ENCODE measurements at places on chromosomes 13 and 19.

DNA sequence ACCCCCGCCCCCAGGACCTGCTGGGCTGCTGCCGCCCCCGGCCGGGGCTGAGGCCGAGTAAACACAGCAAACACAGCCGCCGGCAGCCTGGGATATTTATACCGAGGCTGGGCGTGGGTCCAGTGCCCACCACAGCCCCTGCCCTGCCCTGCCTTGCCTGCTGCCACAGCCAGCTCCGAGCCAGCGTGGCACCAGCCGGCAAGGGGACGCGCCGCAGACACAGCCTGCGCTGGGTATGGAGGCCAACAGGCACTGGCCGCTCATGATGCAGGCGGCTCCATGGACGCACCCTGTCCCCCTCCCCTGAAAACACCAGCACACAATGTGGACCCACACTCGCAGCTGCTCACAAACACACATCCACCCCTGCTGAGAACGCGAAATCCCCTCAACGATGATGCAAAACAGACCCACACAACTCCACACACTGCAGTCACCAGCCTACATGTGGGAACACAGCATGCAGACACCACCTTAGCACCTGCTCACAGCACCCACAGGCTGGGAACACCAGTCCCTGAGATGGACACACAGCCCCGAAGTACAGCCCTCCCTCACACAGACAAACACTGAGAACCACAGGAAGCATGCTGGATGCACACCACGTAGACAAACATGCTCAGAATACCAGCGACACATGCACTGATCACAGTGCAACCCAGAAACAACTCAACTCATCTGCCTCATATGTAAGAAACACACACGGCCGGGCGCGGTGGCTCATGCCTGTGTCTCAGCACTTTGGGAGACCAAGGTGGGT is 16.2 kb downstream of the CCDC97 start:
- no peak for DNase-seq

DNA sequence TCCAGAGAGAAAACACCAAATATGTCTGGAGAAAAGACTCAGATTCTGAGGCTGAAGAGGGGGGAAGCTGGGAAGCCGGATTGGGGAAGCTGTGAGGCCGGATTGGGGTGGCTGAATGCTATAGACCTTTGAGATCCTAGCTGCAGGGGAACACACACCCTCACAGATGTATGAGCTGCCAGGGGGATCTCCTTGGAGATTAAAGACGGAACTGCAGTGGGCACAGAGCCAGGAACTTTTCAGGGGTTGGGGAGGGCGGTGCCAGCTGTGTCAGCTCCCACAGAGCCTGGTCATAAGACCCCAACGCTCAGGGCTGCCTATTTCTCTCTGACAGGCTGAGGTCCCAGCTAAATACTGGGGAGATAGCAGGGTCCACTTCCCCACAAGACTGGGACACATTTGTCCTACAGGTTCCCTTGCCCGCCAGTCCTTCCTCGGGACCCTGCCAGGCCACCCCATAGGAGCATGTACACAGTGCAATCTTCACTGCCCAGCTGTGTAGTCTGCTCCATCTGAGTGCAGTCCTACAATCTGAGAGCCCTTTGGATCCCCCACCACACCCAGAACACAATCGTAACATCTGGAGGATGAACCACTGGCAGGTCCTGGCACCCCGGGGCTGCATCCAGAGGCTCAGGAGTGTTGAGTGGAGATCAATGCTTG is 1893.9 kb downstream of the PCDH9 start:
- no peak for DNase-seq

GRCh38 chr19:51016798-51017683 is 2.5 kb downstream of the KLK10 start:
- DNase-seq: no peak

DNA sequence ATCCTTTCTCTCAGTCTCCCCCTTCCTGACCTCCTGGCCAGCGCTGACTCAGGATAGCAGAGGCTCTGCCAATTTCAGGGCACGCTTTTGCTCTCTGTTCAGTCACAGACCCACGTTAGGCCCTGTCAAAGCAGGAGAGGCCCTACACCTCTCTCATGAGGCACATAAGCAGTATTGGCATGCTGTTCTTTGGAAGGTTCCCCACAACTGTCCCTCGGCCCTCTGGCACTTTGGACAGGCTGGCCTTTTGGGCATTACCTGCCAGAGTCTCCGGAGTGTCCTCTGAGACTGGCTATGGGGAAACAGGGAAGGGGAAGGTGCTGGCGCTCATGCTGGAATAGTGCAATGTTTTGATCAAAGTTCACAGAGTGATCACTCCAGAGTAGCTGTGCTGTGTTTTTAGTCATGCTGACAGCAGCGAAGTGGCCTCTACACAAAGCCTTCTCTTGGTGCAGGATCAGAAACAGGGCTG is 23.7 kb upstream of the UBE2L5 start:
- no peak for DNase-seq
